RPMI7951 (cell line): ENCODE measurements at places on chromosomes 2 and 18. TPM values are rescaled to one million over a fixed set of nuclear protein-coding genes. Genes with fewer than 3 reads are reported as not detected.

- DNase-seq: no peak
These were observed 78.1 kb downstream of the TWIST2 start for GRCh38 chr2:238925816-238926521.

BCL2 gene
- total RNA-seq: 0.84 and 1.4 TPM in 2 replicates

DNA sequence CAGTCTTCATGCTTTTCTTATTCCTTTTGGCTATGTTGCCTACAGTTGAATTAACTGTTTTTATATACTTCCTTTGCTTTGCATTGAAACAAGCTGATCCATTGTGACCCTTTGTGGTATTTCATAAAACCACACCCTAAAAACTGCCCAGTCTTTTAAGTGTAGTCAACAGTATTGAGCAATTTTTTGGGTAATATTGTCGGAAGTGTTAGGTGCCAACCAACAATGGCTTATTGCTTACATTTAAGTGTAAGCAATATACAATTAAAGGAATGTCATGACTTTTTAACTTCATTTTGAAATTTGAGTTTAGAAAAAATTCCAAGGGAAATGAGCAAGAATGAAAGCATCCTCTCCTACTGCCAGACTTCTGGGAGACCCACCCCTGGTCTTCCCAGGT lies 174.1 kb downstream of the NEDD4L start:
- peak; percentile 57 for DNase-seq

GRCh38 chr18:8554354-8554753 lies 54.9 kb upstream of the RAB12 start:
- no peak for DNase-seq

DNA sequence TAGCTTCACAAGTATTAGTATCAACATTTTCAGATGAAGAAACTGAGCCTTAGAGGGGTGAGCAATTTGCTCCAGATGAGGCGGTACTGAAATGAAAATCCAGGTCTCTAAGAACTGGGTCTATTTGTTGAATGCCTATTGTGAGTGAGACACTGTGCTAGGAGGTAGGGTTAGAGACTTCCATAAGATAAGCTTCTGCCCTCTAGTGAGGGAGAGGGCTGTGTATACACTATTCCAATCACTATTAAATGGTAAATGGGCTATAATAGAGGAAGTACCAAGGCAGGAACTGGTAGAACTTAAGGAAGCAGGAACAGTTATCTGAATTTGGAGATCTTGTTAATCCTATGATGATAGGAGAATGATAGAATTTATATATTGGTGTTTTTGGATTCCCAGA lies 23.6 kb upstream of the GLS start:
- DNase-seq: no peak

- DNase-seq: no peak
These were observed 183.0 kb upstream of the CYP26B1 start for GRCh38 chr2:72330652-72331051.

ANKAR gene
- total RNA-seq: 3.8 and 5.6 TPM in 2 replicates

ARHGEF33 gene
- total RNA-seq: 0.24 and 0.59 TPM in 2 replicates

APLF gene
- 4.4 and 5.9 TPM in 2 replicates for total RNA-seq

C2orf92 gene
- 3.3 and 4.9 TPM in 2 replicates for total RNA-seq

DNA sequence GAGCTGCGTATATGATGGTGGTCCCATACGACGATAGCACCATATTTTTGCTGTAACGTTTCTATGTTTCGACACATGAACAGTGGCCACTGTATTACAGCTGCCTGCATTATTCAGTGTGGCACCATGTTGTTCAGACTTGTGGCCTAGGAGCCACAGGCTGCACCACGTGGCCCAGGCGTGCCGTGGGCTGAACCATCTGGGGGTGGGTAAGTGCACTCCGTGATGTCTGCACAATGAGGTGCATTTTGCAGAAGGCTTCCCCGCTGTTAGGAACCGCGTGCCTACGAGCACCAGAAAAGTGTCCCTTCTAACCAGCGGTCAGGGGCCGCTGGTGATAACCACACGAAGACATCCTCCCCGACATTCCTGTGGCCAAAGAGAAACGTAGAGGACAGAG lies 433.7 kb upstream of the MYT1L start:
- no peak for DNase-seq

- no peak for DNase-seq
These were observed 220.2 kb downstream of the SRBD1 start for GRCh38 chr2:45390861-45391260.

- no peak for DNase-seq
These were observed 21.8 kb downstream of the CFLAR start for GRCh38 chr2:201137505-201138400.

METTL8 gene
- total RNA-seq: 17.4 and 32.0 TPM in 2 replicates

GRCh38 chr18:27004056-27004829 lies 138.7 kb upstream of the AQP4 start:
- peak; percentile 5 for DNase-seq

DNA sequence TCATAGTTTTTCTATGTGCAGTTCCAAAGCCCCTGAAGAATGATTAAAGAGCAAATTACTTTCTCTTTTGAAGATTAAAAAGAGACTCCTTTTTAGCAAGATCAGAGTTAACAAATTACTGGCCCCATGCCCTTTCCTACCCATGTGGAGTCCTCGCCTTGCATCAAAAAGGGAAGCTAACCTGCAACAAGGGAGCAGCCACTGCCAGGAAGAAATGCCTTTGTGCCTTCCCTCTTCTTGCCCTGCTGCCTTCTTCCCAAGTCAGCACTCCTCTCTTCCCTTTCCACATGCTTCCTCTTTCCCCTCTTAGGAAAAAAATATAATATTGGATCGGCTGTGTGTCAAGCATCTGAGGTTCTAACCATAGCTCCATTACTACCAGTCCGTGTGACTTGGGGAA lies 37.1 kb upstream of the CYP1B1 start:
- no peak for DNase-seq

DNA sequence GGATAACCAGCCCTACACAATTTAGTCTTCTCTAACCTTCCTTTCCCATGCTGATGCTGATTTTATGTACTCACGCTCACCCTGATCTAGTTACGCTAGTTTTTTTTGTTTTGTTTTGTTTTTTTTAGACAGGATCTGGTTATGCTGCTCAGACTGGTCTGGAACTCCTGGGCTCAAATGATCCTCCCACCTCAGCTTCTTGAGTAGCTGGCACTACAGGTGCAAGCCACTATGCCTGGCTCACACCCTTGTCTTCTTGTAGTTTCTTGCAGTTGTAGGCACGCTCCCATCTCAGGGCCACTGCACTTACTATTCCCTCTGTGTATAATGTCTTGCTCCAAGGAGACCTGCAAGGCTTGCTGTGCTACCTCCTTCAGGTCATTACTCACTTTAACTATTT lies 6.2 kb downstream of the PELI1 start:
- no peak for DNase-seq

GRCh38 chr2:8680822-8681760 lies 765 bp upstream of the ID2 start:
- peak; percentile 66 for DNase-seq

DNA sequence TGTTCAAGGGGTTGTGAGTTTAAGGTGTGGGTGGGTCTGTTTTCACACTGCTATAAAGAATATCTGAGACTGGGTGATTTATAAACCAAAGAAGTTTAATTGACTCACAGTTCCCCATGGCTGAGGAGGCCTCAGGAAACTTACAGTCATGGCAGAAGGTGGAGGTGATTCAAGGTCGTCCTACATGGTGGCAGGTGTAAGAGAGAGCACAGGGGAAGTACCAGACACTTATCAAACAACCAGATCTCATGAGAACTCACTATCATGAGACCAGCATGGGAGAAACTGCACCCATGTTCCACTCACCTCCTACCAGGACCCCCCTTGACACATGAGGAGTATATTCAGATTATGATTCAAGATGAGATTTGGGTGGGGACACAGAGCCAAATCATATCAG lies 38.0 kb downstream of the RHBDD1 start:
- no peak for DNase-seq

- DNase-seq: no peak
These were observed 40.2 kb upstream of the TGIF1 start for GRCh38 chr18:3409811-3410210.

DNA sequence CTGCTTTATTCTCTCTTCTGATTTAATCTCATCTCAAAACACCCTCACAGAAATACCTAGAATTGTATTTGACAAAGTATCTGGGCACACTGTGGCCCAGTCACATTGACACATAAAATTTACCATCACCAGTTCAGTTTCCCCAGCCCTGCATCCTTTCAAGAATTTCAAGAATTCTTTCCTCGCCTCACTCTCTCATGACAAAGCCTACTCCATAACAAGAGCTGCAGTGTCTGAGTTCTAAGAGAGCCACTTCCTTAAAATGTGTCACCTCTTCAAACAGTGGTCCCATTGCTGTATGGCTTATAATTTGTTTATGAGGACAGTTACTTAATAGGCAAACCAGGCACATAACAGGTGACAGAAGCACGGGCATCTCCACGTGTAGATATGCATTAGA lies 90.9 kb upstream of the STK39 start:
- no peak for DNase-seq

- DNase-seq: no peak
These were observed 137.5 kb upstream of the CHAC2 start for GRCh38 chr2:53630026-53630606.

AFF3 gene
- total RNA-seq: 1.3 and 3.6 TPM in 2 replicates
